Cardiac septum (tissue), 1 donor: ENCODE measurements at places on chromosomes 12 and 14. TPM values are rescaled to one million over a fixed set of nuclear protein-coding genes. Genes with fewer than 3 reads are reported as not detected.

DNA sequence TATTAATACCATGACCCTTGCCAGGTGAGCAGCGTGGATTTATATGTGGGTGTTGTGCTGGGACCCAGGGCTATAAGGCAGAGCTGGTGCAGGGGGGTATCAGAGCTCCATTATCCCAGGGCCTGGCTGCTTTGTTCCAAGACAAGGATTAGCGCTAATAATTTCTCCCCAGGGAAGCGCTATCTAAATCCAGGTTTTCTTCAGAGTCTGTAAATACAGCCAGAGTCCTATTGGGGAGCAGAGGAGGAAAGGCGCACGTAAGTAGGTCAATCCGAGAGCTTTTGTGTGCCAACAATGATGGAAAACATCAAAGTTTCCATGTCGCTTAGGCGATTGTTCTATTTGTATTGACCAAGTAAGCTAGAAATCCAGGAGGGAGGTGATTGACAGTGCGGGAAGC is 1009.7 kb downstream of the VRK1 start:
- DNase-seq = no peak

GRCh38 chr14:20578784-20579502 is 8.9 kb downstream of the RNASE11 start:
- no peak for DNase-seq

GRCh38 chr12:9872742-9873141 is 3.6 kb upstream of the CLEC2B start:
- DNase-seq = no peak

The HOXC6 gene
- total RNA-seq = 0.43 TPM

The POTEG gene
- total RNA-seq = not detected

The CSRNP2 gene
- total RNA-seq = 30.1 TPM

The GAS2L3 gene
- 2.8 TPM for total RNA-seq
